ENCODE measurements at places on chromosomes 6 and 20.

DNA sequence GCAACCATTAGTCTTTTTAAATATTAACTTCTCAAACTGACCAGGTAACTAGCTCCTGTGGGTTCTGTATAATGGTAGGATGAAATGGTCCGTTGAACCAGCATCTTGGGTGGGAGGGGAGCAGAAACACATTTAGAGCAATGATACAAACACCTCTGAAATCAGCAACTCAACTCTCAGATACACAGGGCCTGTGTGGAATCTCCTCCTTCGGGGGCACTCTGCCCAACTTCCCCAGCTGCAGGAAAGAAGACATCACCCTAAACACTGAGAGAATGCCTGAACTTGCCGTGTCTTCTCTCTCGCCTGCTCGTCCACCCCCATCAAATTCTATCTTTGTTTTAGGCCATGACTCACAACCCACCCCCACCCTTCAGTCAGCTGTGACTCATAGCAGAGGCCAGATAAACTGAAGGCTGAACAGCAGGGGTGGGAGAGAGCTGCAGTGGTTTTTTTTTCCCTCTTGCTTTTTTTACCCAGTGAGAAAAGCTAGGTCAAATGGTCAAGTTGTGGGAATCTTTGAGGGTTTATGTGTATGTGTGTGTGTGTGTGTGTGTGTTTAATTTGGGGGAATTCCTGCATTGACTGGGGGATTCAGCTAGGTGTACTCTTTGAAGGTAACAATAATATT, 593.4 kb upstream of the JAG1 start:
- DNase-seq = no peak

GRCh38 chr20:17215167-17215566, 11.7 kb upstream of the PCSK2 start:
- DNase-seq = no peak

DNA sequence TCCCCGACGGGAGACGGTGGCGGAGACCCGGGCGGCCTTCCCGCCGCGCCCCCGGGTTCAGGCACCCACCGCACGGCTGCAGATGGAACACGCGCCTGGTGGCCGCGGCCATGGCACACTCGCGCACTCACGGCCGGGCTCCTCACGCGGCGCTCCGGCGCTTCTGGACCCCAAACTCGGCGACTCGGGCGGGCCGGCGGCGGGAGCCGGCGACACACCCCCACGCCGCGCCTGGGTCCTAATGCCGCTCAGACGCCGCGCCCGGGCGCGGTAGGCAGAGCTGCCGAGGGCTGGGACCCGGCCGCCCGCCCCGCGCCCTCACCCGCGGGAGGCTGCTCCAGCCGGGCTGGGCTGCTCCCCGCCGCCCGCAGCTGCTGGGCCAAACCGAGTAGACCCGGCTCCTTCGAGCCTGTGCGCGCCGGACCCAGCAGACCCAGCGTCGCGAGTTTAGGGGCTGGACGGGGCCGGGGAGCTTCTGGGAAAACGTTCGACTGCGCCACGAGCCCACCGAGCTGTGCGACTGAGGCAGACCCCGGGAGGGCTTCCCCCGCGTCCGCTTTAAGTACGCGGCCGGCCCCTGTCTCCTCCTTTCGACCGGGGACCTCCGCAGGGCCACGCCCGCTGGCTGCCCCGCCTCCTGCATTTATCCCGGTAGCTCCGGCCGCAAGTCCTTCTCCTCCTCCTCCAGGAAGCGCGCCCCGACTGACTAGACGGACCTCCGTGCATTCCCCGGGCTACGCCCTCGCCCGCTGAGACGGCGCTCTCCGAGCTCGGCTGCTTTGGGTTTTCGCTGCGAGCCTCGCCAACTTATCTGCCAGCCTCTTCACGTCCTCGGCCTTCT, at the start of gene SLC4A11:
SLC4A11 (minus strand) TSS at position 165 of the 841 bp plus-strand sequence; CDS start at position 112, 53 bp downstream.
- no peak for DNase-seq

DNA sequence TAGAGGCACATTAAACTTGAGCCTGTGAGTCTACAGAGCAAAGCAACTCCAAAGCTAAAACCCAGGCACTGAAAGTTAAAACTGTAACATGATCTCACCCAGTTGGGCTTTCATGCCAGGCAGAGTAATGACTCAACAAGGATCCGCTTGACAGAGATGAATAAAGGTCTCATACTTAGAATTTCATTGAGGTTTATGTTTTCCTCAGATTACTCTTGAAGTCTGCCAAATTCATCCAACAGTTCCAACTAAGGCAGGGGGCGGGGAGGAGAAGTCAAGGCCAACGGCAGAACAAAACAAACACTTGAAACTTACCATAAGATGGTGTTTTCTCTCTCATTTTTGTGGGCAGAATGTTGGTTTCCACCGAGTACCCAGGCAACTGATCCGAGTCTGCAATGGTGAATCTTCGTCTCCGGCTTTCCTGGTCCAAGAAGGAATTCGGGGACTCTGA, 54.0 kb upstream of the IPCEF1 start:
- peak; percentile 74 for DNase-seq

DNA sequence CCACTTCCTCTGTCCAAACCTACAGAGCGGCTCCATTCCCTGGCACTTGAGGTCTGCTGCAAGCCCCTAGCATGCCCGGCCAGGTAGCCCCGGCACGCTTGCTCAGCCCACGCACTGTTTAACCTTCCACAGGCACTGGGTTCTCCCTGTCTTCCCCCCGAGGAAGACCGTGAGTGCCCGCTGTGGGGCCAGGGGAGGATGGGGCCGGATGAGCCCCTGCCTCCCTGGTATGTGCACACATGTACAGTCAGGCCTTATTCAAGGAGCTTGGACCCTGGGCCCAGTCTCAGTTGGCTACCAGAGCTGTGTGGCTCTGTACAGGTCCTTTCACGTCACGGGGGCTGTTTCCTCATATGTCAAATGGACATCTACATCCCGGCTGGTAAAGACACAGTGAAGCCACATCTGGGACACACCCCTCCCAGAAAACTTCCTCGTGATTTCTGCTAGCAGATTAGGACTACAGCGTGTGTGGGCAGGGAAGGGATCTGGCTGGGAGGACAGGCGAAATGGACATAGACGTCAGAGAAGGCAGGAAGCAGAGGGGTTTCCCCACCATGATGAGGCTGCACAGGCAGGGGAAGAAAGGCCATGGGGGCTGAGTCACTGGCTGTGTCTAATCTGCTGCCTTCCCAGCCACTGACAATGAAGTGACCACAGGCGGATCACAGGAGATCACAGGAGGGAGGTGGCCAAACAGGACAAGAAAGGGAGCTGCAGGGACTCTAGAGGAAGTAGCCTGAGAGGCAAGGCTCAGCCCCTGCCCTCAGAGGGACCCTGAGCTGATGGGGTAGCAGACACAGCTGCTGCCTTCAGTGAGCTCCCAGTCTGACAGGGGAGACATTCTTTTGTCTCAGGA, 62.9 kb downstream of the MRPL14 start:
- no peak for DNase-seq

DNA sequence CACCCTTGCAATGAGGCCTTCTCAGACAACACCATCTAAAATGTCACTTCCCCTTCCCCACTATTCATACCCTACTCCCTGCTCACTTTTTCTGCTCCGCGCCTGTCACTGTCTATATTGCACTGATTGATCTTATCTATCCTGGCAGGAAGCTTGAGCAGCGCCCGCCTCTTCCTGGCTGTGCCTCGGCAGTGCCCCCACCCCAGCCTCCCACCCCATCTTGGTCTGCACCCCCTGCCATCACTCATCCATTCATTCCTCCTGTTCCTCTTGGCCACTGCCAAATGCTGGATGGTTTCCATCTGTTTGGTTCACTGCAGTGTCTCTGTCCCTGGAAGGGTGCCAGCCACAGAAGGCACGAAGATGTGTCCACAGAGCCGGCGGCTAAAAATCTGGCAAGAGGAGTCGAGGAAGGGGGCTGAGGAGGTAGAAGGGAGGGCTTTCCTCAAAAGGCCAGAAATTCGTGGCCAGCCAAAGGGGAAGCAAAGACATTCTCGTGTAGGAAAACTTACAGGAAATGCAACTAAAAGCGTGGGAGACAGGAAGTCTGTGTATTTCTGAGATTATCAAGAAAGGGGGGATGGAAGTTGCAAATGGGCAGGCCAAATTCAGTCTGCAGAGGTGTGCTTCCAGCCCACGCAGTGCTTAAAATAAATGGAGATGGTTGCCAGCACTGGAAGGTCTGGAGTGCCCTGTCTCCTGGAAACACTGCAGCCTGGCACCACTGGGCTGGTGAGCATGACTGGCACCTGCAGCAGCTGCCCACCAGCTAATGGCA, 27.6 kb downstream of the SYNJ2 start:
- no peak for DNase-seq

DNA sequence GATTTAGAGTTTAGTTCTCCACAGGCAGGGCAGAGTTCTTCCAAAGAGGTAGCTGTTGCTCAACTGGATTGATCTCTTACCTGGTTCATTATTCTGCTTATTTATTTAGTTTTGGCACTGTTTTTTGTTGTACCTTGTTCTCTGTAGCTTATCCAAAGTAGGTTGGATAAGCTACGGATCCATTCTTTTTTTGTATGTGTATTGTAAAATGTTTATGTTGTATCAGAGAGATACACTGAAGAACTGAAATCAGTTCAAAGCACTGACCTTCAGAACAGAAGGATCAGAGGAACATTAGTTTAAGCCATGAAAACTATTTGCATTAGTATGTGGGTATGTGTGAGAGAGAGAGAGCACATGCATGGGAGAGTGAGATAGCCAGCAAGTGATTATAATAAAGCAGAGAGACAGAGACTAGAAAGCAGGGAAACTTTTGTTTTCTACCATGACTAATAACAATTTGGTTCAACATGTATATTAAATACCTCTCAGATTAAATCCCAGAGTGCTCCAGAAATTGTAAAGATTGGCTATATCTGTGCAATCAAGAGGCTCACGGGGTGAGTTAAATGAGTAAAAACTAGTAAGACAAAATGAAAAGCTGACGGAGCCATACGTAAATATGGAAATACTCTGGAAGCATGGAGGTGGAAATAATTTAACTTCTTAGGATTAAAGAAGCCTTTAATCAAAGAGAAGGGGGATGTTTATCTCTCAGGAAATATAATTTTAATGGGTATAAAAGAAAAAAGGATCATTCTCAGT, 40.2 kb downstream of the ITCH start:
- no peak for DNase-seq

- no peak for DNase-seq
Observed at GRCh38 chr6:3337521-3338350, 79.0 kb downstream of the PSMG4 start.

DNA sequence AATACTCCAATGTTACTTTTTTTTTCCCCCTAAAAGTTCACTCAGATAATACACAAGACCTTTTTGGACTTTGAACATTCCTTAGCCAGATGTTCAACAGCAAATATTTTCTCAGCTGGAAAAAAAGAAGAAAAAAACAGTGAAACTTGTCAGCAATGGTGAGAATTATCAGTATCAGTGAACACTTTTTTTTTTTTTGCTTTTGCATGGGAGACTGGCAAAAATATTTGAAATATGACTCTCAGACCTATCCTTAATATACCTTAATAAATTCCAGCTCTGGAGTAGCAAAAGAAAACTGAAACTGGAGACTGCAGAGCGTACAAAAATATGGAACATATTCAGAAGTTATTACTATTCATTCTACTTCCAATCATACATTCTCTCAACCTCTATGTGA, 92.3 kb downstream of the RFPL4B start:
- DNase-seq = no peak

DNA sequence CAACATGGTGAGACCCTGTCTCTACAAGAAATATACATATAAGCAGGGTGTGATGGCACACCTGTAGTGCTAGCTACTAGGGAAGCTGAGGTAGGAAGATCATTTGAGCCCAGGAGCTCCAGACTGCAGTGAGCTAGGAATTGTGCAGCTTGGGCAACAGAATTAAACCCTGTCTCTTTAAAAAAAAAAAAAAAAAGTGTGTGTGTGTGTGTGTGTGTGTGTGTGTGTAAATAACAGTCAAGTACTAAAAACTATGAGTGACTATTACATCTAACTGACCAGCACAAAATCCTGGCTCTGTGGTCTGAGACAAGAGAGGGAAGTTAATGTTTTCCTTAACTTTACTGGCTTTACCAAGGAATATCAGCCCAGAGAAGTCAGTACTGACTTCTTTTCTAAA, 32.8 kb downstream of the REPS1 start:
- no peak for DNase-seq

GRCh38 chr6:26336355-26337198, 28.4 kb upstream of the BTN3A2 start:
- no peak for DNase-seq

DNA sequence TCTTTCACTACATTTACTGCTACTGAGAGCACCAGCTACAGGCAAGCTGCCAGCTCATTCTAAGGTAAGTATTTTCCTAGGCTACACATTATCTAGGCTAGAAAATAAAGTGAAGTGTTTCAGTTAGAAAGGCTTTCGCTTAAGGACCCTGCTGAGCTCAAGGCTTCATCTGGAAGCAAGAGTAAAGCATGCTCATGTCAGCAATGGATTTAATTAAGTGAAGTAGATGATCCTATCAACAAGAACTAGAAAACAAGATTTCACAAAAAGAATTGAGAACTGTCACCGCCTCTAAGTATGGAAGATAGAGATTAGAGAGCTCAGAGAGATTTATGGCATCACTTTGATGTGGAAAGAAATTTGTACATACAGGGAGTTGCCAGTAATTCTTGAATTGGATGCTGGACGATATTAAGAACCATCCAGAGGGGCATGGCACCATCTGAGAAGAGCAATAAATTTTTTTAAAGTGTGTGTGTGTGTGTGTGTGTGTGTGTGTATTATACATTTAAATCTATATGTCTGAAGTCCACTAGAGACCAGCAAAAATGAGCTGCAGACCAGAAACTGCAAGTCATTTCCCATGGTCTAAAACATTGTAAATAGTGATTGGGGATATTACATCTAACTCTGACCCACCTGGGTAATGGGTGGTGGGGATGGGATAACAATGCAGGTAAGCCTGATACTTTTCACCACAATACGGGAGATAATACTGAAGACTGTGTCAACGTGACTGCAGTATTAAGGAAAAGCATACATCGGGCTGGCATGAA, 105.2 kb upstream of the MAP7 start:
- DNase-seq = peak; percentile 3

DNA sequence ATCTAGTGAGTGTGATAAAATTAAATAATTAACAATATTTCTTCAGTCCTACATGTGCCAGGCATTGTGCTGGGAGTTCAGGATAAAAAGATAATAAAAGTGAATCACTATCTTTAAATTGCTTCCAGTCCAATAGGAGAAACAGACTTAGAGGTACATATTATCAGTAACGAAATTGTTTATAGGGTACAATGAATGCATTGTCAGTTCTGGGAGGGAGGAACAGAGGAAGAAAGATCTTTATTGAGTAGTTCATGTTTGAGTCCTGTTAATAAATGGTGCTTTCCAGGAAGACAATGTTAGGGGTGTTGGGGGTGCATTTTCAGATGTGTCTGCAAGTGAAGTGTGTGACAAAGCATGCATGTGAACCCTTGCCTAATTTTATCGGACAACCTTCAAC, 183.1 kb downstream of the OGFRL1 start:
- no peak for DNase-seq

- no peak for DNase-seq
Observed at GRCh38 chr20:15655295-15655874, 917.9 kb downstream of the KIF16B start.

- no peak for DNase-seq
Observed at GRCh38 chr6:42402184-42402583, 49.5 kb downstream of the TRERF1 start.

- DNase-seq = no peak
Observed at GRCh38 chr6:157552081-157552747, 171.2 kb downstream of the ZDHHC14 start.

- DNase-seq = no peak
Observed at GRCh38 chr20:59777814-59778575, 155.4 kb downstream of the SYCP2 start.
